ENCODE measurements at places on chromosomes 16 and 17. TPM values are rescaled to one million over a fixed set of nuclear protein-coding genes. Genes with fewer than 3 reads are reported as not detected.

CDH5 gene
- total RNA-seq: not detected

SETD1A gene
- 28.9 TPM for total RNA-seq

CHST6 gene
- not detected for total RNA-seq

CHP2 gene
- not detected for total RNA-seq

ADAD2 gene
- not detected for total RNA-seq

TEX2 gene
- total RNA-seq: 22.0 TPM

GRCh38 chr16:65832679-65833078 is 533.8 kb upstream of the CDH5 start:
- H3K27me3 ChIP-seq: no peaks in the 10 kb centered on the region
- no peak overlapping the region for H3K27ac ChIP-seq
- H3K4me1 ChIP-seq: no peaks in the 10 kb centered on the region
- H3K4me3 ChIP-seq: no peak overlapping the region
- H3K36me3 ChIP-seq: no peaks in the 10 kb centered on the region

GRCh38 chr17:32487473-32488176 is 832 bp downstream of the CDK5R1 start:
- H3K36me3 ChIP-seq: peaks cover 46% of the 10 kb centered on the region
- no peak for DNase-seq
- peak overlapping the region; percentile 92 for H3K4me3 ChIP-seq
- no peaks in the 10 kb centered on the region for H3K27me3 ChIP-seq

GRCh38 chr16:85447693-85448313 is 165.3 kb upstream of the GSE1 start:
- H3K36me3 ChIP-seq: no peaks in the 10 kb centered on the region
- no peak overlapping the region for H3K4me3 ChIP-seq
- no peak for DNase-seq
- H3K4me1 ChIP-seq: peaks cover 5% of the 10 kb centered on the region

GRCh38 chr17:77061669-77062068 is 79.1 kb upstream of the SEC14L1 start:
- no peak for DNase-seq
- H3K4me1 ChIP-seq: no peaks in the 10 kb centered on the region
- H3K36me3 ChIP-seq: no peaks in the 10 kb centered on the region
- peaks cover 11% of the 10 kb centered on the region for H3K27me3 ChIP-seq

- no peak overlapping the region for H3K4me3 ChIP-seq
- H3K27me3 ChIP-seq: no peaks in the 10 kb centered on the region
- H3K27ac ChIP-seq: no peak overlapping the region
- peaks cover 2% of the 10 kb centered on the region for H3K4me1 ChIP-seq
- H3K36me3 ChIP-seq: no peaks in the 10 kb centered on the region
Observed at GRCh38 chr16:14109782-14110727, 38.9 kb downstream of the MRTFB start.

DNA sequence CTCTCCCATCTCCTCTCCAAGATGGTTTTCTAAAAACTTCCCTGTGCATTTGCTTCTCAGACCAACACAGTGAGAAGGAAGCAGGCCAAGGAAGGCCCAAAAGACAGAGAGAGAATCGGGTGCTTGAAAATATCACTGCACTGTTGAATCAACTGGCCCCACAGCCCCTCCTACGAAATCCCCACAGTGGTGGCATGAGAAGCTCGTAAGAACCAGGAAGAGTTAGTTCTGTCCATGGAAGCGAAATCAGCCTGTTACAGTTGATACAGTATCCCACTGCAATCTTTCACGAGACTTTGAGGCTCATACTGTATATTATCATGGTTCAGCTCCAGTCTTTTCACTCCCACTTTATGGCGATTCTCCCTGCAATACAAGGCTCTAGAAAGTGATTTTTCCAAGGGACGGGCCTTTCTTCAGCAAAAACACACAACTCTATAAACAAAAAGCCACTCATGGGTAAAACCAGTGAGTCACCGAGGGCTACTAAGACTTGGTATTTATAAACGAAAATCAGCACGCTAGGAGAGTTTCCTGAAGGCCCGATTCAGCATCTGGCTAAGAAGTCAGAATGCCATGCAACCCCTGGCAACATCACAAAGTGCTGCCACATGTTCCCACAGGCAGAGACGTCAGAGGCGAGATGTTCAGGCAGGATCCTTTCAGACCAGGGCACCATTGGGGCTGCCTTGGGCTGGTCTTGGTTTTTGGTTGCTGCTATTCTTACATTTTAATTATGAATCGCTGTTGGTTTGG is 185.7 kb downstream of the IRX5 start:
- no peak overlapping the region for H3K4me3 ChIP-seq
- no peaks in the 10 kb centered on the region for H3K36me3 ChIP-seq
- H3K27me3 ChIP-seq: no peaks in the 10 kb centered on the region
- DNase-seq: no peak
- H3K4me1 ChIP-seq: no peaks in the 10 kb centered on the region

DNA sequence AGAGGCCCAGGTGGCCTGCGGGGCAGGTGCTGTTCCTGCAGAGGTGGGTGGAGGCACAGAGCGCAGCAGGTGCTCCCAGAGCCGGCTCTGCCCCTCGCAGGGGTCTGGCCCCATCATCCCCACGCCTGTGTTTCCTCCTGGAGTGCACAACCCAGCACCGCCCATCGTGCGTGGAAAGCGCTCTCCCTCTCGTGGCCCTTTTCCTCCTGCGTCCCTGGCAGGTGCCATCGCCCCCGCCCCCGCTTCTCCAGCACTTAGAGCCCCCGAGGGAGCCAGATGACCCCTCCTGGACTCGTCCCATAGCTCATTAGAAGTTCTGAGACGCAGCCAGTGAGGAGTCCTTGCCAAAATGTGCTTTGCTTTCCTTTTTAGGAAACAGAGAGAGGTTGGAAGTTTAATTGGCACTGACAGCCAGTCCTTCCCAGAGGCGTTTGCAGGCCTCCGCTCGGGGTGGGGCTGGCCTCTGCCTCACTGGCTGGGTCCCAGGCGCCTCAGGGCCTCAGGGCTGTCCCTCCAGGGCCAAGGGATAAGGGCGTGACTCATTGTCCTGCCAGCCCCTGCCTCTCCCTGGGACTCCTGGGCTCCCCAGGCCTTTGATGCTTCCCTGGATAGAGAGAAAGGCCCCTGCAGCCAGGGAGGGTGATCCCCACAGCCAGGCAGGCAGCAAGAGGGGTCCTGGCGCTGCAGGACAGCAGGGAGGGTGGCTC is 32.2 kb upstream of the CHMP6 start:
- no peaks in the 10 kb centered on the region for H3K27me3 ChIP-seq
- H3K4me3 ChIP-seq: no peak overlapping the region
- no peak for DNase-seq
- H3K4me1 ChIP-seq: no peaks in the 10 kb centered on the region
- H3K27ac ChIP-seq: no peak overlapping the region

DNA sequence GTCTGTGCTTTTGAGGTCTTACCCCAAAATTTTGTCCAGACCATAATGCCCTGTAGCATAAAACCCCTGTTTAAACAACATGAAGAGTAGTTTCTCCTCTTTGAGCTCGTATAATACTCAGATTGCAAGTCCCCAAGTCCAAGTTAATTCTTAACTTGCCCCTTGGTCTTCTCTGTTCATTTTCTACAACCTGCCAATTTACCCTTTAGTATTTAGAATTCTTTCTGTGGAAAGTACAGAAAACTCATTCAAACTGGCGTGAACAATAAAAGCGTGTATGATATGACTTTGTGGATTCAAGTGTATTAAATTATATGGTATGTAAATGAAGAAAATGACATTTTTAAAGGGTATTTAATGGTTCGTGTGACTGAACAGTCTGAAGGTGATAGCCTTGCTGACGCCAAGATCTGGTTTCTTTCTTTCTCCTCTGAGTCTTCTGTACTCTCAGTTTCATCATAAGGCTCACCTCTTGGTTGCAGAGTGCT is 185.6 kb downstream of the PRKCA start:
- H3K4me3 ChIP-seq: no peak overlapping the region
- H3K27me3 ChIP-seq: no peaks in the 10 kb centered on the region
- no peak for DNase-seq
- no peak overlapping the region for H3K27ac ChIP-seq
- H3K36me3 ChIP-seq: peaks cover 37% of the 10 kb centered on the region
- peaks cover 50% of the 10 kb centered on the region for H3K4me1 ChIP-seq

DNA sequence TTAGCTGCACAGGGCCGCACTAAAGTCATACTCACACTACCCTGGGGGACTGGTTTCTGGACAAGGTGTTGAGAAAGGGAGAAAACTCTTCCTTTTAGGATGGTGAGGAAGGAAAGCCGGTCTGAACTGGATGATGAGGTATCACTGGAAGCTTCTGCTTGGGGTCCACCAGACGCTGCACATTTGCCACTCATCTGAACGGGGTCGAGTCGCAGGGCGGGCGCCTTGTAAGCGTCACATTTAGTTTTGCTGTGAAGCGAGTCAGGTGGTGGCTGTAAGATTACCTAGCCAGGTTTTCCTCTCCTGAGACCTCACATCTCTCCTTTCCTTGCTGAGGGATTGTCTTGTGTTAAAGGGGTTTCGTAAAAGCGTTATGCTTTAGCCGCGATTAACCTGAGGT is 2.3 kb downstream of the JPT2 start:
- peaks cover 20% of the 10 kb centered on the region for H3K4me1 ChIP-seq
- no peak for DNase-seq
- H3K4me3 ChIP-seq: peak overlapping the region; percentile 21

DNA sequence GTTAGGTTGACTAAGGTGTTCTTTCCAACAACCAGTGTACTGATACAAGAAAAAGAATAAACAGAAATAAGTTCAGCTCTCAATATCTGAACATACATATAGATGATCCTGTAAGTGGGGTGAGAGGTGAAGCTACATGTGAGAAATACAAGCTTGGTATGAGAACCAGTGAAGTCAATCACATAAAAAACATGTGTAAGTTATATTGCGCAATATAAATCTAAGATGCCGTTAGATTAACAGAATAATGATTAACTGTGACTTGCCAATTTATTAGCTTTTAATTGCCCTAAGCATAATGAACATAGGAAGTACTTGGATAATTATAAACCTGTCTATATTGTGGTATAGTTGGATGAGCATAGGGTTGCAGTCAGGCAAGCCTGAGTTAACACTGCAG is 1597.1 kb upstream of the GOT2 start:
- H3K36me3 ChIP-seq: no peaks in the 10 kb centered on the region
- H3K27me3 ChIP-seq: no peaks in the 10 kb centered on the region
- no peaks in the 10 kb centered on the region for H3K4me1 ChIP-seq
- H3K4me3 ChIP-seq: no peak overlapping the region

- peaks cover 32% of the 10 kb centered on the region for H3K4me1 ChIP-seq
- DNase-seq: no peak
Observed at GRCh38 chr17:42131981-42132432, 9.4 kb downstream of the HSPB9 start.

- no peak overlapping the region for H3K27ac ChIP-seq
- H3K4me1 ChIP-seq: peaks cover 5% of the 10 kb centered on the region
- no peaks in the 10 kb centered on the region for H3K27me3 ChIP-seq
- DNase-seq: no peak
- H3K36me3 ChIP-seq: no peaks in the 10 kb centered on the region
Observed at GRCh38 chr17:41494524-41494923, 4.8 kb upstream of the KRT36 start.

DNA sequence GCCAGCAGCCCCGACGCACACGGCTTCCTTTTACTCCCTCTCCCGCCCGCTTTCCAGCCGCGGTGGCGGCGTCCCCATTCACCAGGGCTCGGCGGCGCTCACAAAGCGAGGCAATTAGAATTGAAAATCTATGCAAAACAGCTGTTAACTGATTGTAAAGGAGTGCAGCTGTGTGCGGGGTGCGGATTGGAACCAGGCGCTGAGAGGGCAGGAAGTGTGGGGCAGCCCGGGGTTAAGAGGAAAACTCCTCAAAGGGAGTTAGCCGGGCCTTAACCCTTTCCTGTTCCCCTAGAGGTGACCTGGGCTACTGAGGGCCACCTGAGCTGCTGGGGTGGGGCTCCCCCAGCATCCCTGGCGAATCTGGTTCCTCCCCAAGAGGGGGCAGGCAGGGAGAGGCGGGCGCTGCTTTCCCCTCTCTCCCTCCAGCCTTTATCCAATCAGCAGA is 5.8 kb upstream of the GSE1 start:
- H3K36me3 ChIP-seq: no peaks in the 10 kb centered on the region
- no peak overlapping the region for H3K4me3 ChIP-seq
- peaks cover 20% of the 10 kb centered on the region for H3K4me1 ChIP-seq
- H3K27ac ChIP-seq: no peak overlapping the region
- DNase-seq: no peak

DNA sequence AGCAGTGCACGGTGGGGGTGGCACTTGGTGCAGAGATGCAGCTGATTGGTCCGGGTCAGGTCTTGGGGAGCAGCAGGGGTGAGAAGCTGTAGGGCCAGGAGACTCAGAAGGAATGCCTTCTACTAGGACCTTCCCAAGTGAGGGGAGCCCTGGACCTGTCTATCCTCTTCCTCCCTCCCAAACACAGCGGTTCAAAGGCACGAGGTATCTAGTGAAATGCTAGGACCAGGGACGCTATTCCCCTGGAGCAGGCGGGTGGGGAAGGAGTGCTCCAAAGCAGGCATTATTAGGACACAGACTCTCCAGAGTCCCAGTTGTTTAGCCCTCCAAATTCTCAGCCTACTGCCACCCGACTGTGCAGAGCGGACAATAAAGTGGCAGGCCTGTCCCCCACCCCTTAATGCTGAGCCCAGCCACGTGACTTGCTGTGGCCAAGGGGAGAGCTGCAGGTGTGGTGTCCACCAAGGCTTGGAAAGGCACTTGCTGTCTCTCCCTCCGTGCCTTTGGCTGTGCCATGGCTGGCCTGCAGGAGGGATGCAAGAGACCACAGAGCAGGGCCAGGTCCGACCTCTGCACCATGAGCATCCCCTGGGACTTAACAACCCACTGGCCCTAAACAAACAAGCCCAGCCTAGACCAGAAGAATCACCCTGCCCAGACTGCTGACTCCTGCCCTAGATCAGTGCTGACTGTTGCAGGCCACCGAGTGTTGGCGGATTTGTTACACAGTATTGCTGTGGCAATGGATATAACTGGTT is 97.2 kb downstream of the TBC1D16 start:
- no peak overlapping the region for H3K27ac ChIP-seq
- H3K4me1 ChIP-seq: peaks cover 4% of the 10 kb centered on the region
- H3K27me3 ChIP-seq: peaks cover 16% of the 10 kb centered on the region

- H3K4me1 ChIP-seq: no peaks in the 10 kb centered on the region
- DNase-seq: no peak
- H3K27ac ChIP-seq: no peak overlapping the region
- H3K4me3 ChIP-seq: no peak overlapping the region
Observed at GRCh38 chr16:74099530-74099929, 197.1 kb upstream of the PSMD7 start.

- H3K27me3 ChIP-seq: no peaks in the 10 kb centered on the region
- no peaks in the 10 kb centered on the region for H3K36me3 ChIP-seq
- no peak overlapping the region for H3K27ac ChIP-seq
- H3K4me3 ChIP-seq: no peak overlapping the region
- no peak for DNase-seq
Observed at GRCh38 chr16:53980675-53981074, 276.7 kb downstream of the FTO start.

- H3K27me3 ChIP-seq: no peaks in the 10 kb centered on the region
- no peaks in the 10 kb centered on the region for H3K36me3 ChIP-seq
- no peak overlapping the region for H3K4me3 ChIP-seq
- no peak for DNase-seq
Observed at GRCh38 chr17:33732116-33732515, 439.0 kb upstream of the ASIC2 start.

Measured in activated T-helper 2 cell treated with anti-CD3 and anti-CD28 coated beads, Interferon-gamma antibody, Interleukin-2, Interleukin-4, amounts not matched to agents 10 μg/mL and 5 μg/mL and 100 μg/mL, durations not matched to agents 14 hours and 24 hours and 36 hours (primary cell).